ENCODE measurements at places on chromosomes 1 and 21. TPM values are rescaled to one million over a fixed set of nuclear protein-coding genes. Genes with fewer than 3 reads are reported as not detected.

DNA sequence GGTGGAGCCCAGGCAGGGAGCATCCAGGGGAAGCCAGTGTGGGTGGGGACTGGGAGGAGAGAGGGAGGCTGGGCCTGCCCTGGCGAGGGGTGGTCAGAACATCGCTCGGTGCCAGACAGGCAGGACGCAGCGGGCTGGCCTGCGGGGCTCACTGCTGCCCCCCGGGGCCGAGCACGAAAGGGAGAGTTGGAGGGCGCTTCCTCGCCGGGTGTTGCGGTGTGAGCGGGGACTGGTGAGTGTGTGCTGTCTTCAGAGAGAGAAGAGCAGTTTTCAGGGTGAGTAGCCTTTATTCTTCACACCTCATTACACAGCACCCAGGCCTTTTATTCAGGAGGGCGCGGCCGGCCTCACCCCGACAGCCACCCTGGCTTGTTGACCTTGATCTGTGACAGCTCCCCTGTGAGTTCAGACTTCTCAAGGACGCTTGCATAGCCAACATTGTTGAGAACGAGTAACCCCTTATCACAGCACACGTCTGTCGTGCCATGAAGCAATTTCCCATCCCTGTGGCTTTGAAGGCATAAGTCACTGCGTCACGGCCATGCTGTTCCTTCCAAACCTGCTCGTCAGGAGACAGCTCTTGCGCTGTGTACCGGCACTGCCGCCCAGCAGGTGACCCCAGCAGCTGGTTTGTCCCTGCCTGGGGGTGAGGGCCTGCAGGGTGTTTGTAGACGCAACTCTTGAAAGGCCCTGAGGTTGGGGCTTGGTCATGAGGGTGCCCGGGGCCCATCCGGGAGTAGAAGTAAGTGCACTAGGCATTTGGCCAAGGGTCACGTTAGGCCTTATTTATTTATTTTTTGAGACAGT lies 54.6 kb downstream of the PRKCZ start:
- no peak for DNase-seq

- no peak for DNase-seq
Measured at GRCh38 chr1:234230414-234230862, 142.8 kb upstream of the COA6 start.

DNA sequence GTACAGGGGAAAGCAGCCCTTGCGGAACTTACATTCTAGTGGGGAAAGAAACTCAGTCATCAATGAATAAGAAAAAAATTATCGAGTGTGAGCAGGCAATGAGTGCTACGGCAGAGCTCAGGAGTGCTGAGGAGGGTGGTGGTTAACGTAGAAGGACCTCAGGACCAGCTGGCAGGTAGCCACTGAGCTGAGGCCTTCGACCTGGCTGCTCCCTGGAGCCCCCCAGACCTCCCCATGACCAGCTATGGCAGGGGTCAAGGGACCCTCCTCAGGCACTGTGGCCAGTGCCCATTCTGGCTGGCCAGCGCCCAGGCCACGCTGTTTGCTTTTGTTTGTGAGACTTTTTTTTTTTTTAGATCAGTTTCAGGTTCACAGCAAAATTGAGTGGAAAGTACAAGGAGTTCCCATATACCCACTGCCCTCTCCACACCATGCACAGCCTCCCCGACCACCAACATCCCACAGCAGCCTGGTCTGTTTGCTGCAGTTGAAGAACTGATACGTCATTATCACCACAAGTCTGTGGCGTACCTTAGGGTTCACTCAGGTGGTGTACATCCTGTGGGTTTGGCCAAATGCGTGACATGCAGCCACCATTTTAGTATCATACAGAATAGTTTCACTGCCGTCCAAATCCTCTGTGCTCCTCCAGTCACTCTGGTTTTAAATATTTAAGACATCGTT lies 11.8 kb upstream of the TTC22 start:
- no peak for DNase-seq

The GJB3 gene
- total RNA-seq: 1.7 TPM

The RGL1 gene
- 25.7 TPM for total RNA-seq

The HPDL gene
- 1.9 TPM for total RNA-seq

- DNase-seq: no peak
Measured at GRCh38 chr1:211653293-211653692, 22.1 kb downstream of the NEK2 start.

The AKR7A3 gene
- total RNA-seq: 2.0 TPM

GRCh38 chr1:22575532-22576149 lies 12.4 kb downstream of the EPHA8 start:
- no peak for DNase-seq

DNA sequence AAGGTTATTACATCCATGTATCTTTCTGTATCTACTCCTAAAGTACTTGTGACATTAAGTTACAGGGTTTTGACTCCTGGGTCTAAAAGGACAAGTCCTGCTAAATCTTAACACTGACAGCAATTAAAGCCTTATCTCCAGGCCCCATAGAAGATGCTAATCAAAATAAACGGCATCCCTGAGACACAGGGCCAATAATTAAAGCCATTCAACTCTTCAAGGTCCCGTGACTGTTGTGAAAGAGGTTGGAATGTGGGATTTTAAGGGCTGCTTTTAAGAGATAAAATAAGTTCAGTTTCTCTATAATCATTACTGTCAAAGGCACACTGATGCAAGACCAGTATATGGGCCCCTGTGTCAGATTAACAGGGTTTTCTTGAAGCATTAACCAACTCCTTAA lies 8.3 kb downstream of the DNAI4 start:
- no peak for DNase-seq

GRCh38 chr1:87733386-87733785 lies 404.7 kb downstream of the LMO4 start:
- no peak for DNase-seq

GRCh38 chr1:101290922-101291561 lies 54.2 kb downstream of the S1PR1 start:
- DNase-seq: no peak

DNA sequence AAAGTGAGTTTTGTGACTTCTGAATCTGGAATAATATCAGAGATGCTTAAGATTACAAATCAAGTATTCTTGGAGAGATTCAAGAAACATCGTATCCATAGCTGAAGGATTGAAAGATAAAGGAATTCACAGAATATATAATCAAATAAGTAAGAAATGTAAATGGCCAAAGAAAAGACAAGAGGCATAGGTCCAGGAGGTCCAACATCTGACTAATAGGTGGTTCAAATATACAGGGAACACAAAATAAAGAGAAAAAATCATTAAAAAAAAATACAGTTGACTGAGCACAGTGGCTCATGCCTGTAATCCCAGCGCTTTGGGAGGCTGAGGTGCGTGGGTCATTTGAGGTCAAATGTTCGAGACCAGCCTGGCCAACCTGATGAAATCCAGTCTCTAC lies 6.6 kb upstream of the MIS18A start:
- DNase-seq: no peak

DNA sequence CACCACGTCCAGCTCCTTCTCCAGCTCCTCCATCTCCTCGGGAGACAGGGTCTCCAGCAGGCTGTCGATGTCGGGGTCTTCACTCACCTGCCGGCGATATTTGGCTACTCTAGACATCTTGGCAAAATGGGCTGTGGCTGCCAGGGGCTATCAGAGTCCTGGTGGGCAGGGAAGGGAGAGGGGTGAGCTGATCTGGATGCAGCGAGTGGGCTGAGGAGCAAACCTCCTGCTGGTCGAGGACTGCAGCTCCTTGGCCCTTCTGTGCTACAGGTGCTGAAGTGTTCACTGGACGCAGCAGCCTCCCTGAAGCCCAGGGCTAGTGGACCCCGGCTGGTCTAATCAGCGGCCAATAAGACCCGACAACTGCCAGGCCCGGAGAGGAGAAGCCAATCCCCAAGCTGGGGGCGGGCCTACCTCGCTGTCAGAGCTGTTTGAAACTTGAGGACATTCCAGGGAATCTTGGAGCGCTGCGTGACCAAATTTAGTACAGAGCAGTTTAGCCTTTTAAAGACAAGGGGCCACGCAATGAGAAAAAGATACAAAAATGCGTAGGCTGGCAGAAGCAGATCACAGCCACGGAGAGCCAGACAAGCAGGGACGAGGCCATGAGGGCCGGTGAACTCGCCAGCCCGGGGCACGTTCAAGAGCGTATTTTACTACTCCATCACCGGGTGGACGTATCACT lies at the start of gene LMOD1:
TSS of gene LMOD1 (minus strand) at position 325 of the 685 bp plus-strand sequence. CDS start at position 117, 208 bp downstream.
- peak; percentile 95 for DNase-seq

The WDR64 gene
- not detected for total RNA-seq

DNA sequence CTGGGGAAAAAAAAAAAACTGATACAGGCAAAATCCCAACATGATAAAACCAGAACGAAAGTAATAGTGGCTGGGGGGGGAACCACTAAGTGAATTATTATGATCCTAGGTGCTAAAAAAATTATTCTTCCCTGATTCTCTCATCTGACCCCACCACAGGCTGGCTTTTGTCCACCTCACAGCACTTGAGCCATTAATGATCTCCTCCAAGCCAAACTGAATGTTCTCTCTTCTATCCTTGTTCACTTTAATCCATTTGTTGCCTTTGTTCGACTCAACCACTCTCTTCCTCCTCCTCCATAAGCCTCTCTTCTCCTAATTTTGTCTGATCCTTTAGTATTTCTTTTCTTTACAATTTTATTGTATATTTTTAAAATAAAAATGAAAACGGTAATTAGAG lies 16.0 kb upstream of the SMYD2 start:
- DNase-seq: no peak

GRCh38 chr1:7385471-7386225 lies 385.4 kb upstream of the VAMP3 start:
- no peak for DNase-seq

- DNase-seq: no peak
Measured at GRCh38 chr21:33557447-33557846, 14.6 kb downstream of the SON start.

GRCh38 chr1:201939148-201939547 lies 7.2 kb downstream of the LMOD1 start:
- DNase-seq: no peak

GRCh38 chr21:41900401-41900800 lies 21.3 kb upstream of the PRDM15 start:
- DNase-seq: no peak

The LHX8 gene
- total RNA-seq: not detected

The SLC9C2 gene
- total RNA-seq: 0.48 TPM

DNA sequence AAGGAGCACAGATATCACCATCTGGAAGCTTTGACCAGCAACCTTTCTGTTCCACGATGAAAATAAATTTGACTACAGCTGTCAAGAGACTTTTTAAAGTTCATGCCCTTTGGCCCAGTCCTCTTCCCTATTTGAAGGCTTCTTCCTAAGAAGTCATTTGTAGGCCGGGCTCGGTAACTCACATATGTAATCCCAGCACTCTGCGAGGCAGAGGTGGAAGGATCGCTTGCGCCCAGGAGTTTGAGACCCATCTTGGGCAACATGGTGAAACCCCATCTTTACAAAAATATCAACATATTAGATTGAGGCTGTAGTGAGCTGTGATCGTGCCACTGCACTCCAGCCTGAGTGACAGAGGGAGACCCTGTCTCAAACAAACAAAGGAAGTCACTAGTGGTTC lies 58.3 kb upstream of the IFFO2 start:
- DNase-seq: no peak

- peak; percentile 22 for DNase-seq
Measured at GRCh38 chr1:228341814-228342626, 64.6 kb downstream of the TRIM11 start.

GRCh38 chr1:38962113-38962512 lies 20.5 kb upstream of the RHBDL2 start:
- no peak for DNase-seq

- no peak for DNase-seq
Measured at GRCh38 chr1:117008656-117009055, 7.1 kb downstream of the CD101 start.

DNA sequence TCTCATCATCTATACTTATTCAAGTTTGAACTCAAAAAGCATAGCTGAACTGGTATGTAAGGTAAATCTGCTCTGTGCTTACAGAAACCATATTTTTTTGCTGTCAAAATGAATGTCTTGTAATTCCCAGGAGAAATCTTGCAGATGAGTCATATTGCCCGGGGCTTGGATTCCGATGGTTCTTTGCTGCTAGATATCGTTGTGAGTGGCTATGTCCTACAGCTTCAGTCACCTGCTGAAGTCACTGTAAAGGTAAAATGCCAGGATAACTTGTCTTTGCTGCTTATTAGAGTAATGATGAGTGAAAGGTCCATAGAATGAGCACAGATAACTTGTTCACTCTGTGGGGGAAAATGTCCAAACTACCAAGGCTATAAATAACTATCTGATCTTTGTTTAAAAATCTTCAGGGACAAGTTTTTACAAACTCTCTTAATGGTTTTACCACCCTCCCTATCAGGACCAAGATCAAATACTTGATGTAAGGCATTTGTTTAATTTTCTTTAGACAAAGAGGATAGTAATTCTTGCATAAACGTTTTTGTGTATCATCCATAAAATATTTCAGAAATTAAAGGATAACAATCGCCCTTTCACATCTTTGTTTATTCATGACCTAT lies 222.3 kb downstream of the TPR start:
- no peak for DNase-seq

The CD34 gene
- 41.0 TPM for total RNA-seq

DNA sequence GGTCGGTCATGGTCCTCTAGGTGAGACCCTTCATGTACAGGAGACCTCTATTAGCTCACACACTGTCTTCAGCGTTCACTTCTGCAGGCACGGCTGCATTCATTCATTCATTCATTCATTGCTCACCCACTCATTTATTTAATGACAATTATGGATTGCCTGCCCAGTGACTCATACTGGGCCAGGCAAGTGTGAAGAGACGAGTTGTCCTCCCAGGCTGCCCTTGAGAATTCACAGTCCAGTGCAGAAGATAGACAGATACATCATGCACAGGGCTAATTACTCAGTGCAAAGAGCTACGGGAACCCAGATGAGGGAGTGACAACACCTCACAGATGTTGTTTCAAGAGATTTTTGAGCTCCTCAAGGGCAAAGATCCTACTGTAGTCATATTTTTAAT lies 248.4 kb downstream of the TNR start:
- no peak for DNase-seq

DNA sequence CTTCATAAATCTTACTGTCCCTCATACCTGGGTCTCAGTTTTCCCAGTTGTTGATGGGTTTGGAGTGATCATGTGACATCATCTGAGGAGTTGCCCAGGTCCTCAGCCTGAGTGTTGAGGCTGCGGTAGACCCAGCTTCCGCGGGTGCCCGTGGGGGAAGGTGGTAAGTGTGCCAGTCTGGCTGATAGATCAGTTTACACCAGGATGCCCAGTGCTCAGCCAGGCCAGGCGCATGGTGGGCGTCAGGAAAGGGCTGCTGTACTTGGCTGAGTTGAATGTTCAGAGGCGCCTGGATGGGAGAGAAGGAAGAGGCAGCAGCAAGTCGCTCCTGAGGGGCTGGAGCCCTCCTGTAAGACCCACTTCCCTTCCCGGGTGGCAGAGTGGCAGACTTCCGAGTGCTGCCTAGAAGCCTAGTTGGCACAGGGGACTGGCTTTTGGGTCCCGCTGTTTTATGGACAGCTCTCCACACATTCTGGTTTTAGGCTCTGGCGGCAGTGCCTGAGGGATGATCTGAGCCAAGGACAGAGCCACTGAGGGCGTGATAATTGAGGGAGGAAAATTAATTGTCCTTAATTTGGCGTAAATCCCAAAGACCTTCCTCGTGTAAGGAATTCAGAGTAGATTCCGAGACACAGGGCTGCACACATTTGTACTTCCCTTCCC lies 35.8 kb downstream of the PTPRF start:
- DNase-seq: no peak

- no peak for DNase-seq
Measured at GRCh38 chr1:246435421-246436041, 71.5 kb downstream of the SMYD3 start.
